ENCODE measurements at places on chromosomes 1 and 21.

GRCh38 chr1:52502789-52503188, 50.1 kb downstream of the TUT4 start:
- no peak for DNase-seq

DNA sequence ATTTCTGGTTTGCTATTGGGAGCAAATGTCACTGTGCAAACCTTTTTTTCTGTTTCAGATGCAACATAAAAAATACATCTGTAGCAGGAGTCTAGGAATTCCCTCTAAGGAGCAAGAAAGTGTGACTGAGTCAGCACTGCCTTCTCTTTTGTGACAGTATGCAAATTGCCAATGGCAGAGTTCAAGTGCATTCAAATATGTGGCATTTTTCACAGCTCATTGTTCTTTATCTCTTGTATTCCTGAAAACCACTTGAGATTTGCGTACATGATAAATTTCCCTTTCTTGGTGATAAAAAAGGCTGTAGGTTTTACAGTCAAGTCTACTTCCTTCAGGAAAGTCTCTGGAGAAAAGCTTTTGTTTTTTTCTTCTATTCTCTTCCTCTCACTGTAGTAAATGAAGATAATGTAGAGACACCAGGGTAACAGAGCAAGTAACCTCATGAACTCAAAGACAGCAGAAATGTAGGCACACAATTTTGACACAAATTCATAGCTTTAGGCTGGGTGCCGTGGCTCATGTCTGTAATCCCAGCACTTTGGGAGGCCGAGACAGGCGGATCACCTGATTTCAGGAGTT, 129.7 kb upstream of the L1TD1 start:
- no peak for DNase-seq

DNA sequence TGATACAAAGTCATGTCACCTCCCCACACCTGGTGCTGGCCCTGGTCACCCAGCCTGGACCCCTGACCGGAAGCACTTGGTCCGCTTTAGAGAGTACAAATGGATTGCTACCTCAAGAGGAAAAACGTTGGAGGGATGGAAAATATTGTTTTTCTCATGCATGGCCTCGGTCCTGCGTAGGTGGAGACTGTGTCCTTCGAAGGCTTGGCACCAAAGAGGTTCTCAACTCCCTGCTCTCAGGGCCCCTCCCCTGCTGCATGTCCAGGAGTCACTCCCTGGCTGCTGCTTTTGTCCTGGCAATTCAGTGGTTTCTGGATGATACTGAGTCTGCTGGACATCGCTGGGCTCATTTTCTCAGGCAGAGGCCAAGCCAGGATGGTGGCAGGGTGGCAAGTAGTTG, 529.8 kb downstream of the KIF26B start:
- DNase-seq: no peak

DNA sequence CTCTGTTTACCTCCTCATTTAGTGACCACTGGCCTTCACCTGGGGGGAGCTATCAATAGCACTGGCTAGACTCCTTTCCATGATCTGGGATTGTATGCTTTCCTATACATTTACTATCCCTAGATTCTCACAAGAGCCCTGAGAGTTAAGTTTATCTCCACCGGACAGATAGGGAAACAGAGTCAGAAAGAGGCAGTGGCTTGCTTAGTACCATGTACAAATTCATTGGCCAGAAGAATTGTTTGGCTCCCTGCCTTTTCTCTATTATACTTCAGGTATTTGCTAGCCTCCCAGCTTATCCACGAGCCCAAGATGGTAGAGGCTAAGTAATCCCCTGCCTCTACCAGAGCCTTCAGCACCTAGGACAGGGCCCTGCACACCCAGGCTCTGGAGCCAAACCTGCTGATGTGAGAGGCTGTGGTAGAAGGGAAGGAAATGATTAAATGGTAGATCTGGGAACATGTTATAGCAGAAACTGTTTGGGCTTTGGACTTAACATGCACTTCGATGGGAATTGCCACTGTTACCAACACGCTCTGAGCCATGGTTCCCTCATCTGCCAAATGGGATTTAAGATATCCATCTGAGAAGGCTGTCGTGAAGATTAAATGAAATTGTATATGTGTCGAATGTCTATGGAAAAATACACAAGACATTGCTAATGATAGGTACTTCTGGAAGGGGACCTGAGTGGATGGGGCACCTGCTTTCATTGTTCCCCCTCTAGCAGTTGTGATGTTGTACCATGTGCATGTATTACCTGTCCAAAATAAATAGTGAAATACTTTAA, 3.1 kb upstream of the BLACAT1 start:
- peak; percentile 64 for DNase-seq

DNA sequence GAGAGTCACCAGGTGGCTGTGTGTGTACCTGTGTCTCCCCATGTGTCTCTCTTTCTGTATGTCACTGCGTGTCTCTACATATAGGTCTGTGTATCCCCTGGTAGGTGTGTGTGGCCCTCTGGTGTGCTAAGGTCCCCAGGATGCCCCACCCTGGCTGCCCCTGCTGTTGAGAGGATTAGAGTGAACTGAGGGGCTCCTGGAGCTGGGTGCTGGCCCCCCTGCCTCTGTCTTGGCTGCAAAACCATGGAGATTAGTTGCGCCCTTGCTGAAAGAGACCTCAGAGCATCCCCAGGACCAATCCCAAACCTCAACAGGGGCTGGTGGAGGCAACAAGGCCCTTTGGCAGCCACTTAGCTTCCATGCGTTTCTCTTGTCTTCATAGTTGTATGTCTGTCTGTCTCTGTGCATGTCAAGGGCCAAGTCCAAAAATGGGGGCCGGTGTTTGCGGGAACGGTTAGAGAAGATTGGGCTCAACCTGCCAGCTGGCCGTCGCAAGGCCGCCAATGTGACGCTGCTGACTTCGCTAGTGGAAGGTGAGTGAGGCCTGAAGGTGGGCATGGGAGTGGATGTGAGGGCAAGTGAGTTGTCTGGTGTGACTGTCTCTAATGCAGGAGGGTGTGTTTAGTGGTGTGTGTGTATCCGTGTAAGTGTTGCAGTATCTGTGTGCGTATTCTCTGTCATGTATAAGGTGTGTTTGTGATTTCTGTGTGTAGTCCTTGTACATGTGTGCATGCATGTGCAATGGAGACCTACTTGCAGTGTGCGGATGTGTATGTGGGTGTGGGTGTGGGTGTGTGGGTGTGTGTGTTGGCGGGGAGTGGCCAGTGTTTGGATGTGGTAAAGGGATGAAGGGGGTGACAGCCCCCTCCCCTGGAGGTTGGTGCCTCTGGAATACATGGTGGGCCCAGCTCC, 16.7 kb downstream of the TFAP2E start:
- DNase-seq: no peak
